Activated CD8-positive, alpha-beta memory T cell treated with anti-CD3 and anti-CD28 coated beads for 24 hours (primary cell): ENCODE measurements at places on chromosomes 5 and 9.

GRCh38 chr9:134781591-134782302, 98.9 kb upstream of the FCN2 start:
- no peak for DNase-seq

- no peak for DNase-seq
Observed at GRCh38 chr5:153439130-153439529, 51.3 kb upstream of the GRIA1 start.

GRCh38 chr5:32038523-32038922, 135.6 kb downstream of the GOLPH3 start:
- no peak for DNase-seq

GRCh38 chr9:79390077-79390698, 181.6 kb upstream of the TLE4 start:
- no peak for DNase-seq

GRCh38 chr5:37251665-37252064, 2.5 kb upstream of the CPLANE1 start:
- DNase-seq: no peak

- no peak for DNase-seq
Observed at GRCh38 chr5:171152382-171152781, 156.7 kb upstream of the TLX3 start.

DNA sequence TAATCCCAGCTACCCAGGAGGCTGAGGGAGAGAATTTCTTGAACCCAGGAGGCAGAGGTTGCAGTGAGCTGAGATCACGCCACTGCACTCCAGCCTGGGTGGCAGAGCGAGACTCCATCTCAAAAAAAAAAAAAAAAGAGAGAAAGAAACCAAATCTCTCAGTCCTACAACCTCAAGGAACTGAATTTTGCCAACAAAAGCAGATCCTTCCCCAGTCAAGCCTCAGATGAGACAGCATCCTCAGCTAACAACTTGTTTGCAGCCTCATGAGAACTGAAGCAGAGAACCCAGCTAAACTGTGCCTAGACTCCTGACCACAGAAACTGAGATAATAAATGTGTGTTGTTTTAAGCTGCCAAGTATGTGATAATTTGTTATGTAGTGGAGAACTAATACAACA, 7.5 kb upstream of the IL6ST start:
- DNase-seq: no peak

DNA sequence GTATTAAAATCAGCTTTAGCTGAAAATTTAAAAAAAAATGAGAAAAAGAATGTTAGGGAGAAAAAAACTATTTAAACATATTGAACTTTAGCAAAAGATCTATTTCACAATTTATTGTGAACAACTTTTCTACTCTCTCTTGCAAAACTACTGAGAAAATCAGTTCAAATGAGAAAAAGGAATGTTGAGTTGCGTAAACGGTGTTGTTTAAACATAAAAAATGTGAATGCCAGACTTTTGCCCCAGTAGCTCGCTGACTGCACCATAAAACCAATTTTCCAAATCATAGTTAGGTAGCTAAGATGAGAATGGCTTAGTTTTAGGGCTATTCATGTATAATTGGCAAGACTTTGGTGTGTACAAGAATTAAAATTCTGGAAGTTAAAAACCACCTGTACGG, 13.4 kb upstream of the RAD23B start:
- no peak for DNase-seq

DNA sequence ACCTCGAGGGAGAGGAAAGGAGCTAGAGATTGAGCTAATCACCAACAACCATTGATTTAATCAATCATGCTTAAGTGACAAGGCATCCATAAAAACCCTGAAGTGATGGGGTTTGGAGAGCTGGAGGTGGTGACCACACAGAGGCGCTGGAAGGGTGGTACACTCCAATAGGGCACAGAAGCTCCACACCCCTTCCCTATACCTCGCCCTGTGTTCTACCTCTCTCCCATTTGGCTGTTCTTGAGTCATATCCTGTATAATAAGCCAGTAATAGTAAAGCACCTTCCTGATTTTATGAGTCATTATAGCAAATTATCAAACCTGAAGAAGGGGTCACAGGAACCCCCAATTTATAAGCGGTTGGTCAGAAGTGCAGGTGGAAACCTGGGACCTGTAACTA, 18.3 kb downstream of the ACTL7B start:
- no peak for DNase-seq

GRCh38 chr5:154397652-154398406, 48.0 kb upstream of the SAP30L start:
- no peak for DNase-seq

- no peak for DNase-seq
Observed at GRCh38 chr9:134134949-134135342, 936 bp upstream of the WDR5 start.

DNA sequence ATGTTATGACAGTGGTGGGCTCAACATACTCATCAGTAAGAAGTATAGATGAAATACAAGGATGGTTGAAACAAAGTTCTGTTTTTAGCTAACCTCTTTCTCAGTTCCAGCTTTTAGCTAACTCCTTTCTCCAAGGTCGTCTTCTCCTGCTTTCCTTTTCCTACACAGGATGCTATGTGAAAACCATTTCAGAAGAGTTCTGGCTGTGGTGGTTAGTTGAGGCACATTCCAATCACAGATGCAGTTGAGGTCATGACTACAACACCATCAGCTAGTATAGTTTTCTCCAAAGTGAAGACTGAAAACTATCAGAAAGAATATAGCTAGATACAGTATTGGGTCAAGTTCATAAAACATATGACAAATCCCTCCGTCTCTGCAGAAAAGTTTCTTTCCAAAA, 477.7 kb upstream of the C9orf72 start:
- DNase-seq: no peak

DNA sequence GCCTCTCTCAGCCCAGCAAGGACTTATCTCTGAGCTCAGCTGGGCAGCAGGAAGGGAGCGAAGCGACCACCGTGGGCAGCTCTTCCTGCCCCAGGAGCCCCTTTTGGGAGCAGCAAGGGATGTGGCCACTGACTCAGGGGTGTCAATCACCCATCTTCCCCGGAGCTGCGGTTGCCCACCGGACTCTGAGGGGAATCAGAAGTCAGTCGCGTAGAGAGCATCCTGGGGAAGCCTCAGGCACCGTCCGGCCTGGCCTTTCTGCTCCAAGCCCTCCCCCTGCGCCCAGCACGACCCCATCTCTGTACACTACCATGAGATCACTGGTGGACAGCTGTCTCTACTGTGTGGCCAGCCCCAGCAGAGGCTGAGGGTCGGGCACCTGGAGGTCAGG, 24.6 kb downstream of the GFI1B start:
- no peak for DNase-seq

DNA sequence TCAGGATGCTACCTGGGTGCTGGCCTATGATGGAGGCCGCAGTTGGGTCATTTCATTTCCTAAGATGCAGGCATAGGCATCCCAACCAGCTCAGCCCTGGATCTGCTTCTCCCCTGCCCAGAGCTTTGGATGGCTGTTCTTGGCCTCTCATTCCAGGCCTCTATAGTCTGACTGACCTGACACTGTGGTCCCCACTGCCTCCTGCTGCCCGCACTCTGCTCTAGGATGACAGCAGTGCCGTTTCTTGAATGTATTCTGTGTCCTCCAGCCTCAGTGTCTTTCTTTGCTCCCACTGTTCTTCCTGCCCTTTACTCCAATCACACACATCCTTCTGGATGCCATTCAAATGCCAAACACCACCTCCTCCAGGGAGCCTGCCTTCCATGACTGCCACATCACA, 235.7 kb downstream of the HSPA4 start:
- DNase-seq: no peak

GRCh38 chr5:52043543-52043942, 660.3 kb downstream of the ISL1 start:
- no peak for DNase-seq

GRCh38 chr5:40479939-40480338, 199.8 kb upstream of the PTGER4 start:
- DNase-seq: no peak
